Activated naive CD4-positive, alpha-beta T cell treated with anti-CD3 and anti-CD28 coated beads, Interleukin-2, amount 50 U/mL, for 16 hours (primary cell): ENCODE measurements at places on chromosomes 16 and 17.

DNA sequence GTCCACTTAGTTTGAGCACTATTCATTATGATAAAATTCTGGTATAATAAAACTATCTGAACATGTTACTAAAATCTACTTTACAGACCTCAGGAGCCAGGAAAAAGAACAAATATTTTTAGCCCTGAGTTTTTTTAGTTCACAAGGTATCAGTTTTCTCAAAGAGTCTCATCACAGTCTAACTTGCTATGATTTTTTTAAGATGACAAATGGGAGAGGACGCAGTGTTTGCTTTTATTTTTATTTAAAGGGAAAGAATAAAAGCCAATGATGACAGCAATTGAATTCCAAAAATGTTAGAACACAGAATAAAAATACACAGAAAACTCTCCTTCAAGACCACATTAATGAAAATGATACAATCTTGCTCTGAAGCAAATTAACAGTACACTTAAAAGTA, 7.4 kb downstream of the MED13 start:
- no peak for DNase-seq

DNA sequence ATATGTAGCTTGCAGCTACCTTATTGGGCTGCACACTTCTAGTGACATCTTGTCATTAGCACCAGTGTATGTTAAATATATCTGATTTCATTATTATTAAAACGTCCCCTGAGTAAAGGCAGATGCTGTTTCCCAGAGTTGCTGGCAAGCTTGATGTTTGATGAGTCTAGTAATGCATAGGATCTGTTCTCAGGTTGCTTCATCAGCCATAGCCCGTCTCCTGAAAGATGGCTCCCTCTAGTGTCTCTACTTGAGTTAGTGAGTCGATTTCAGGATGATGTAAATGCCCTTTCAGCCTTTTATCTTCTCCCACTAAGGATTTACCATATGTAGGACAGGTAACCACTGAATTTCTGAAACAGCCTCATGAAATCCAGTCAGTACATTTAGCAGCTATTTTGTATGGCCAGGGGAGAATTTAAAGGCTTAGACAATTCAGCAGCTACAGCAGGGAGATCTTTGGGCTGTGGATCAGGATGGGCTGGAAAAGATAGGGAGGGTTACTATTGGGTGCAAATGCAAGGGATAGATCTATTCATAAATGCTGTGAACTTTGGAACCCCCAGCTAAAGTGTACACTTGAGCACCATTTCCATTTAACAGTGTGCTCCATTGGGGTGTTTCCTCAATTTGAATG, 376.3 kb downstream of the CNTNAP4 start:
- no peak for DNase-seq

DNA sequence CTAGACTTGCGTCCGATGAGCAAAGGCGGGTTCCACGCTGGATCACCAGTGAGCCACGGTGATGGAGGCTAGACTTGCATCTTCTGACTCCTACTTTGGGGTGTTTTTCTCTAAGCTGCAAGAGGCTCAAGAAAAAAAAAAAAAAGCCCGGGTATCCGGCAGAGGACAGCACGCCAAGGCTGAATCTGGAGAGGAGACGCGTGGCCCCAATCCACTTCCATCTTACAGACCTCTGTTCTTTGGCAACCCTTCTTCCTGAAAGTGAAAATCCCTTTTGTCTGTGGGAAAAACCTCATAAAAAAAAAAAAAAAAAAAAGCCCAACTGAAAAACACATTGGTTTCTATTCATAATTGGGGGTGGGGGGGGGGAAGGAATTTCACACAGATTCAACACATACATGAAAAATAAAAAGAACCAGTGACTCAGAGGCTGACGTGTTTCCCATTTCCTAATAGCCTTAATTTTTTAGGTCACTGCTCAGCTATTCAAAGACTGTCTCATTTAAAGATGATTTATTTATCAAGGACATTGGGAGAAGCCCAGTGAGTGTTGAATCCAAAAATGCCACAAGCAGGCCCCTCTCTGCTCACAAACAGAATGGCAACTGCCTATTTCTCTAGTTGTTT, 258.3 kb downstream of the FOXL1 start:
- DNase-seq = no peak

GRCh38 chr17:17712268-17712924, 31.1 kb downstream of the RAI1 start:
- no peak for DNase-seq

DNA sequence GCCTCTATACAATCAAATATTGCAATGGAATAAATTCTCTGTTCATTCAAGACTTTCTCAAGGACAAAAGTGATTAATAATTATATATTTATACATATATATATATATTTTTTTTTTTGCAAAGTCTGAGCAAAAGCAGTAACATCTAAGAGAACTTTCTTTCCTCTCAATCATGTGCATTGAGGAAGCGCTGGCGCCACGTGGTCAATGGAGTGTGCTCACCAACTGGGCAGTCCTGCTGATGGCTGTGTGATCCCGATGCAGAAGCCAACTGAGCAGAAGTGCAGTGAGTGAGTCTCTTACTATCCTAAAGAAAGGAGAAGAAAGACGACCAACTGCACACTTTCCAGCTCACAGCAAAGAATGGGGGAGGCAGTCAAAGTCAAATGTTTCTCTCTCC, 37.2 kb upstream of the ULK2 start:
- no peak for DNase-seq
